Body of pancreas (tissue), 4 donors: ENCODE measurements at places on chromosomes 3 and 15. TPM values are rescaled to one million over a fixed set of nuclear protein-coding genes. Genes with fewer than 3 reads are reported as not detected.

FSD2 gene
- total RNA-seq: 0.26 TPM

CYP8B1 gene
- not detected for total RNA-seq

CLDN18 gene
- total RNA-seq: 10.1 TPM

- no peaks in the 10 kb centered on the region for H3K36me3 ChIP-seq
- peaks cover 30% of the 10 kb centered on the region for H3K4me1 ChIP-seq
- peak; percentile 48 for DNase-seq
- no peak overlapping the region for H3K4me3 ChIP-seq
- peak overlapping the region; percentile 30 for H3K27ac ChIP-seq
- no peaks in the 10 kb centered on the region for H3K27me3 ChIP-seq
Observed at GRCh38 chr15:32872621-32873283, 154.9 kb downstream of the GREM1 start.

DNA sequence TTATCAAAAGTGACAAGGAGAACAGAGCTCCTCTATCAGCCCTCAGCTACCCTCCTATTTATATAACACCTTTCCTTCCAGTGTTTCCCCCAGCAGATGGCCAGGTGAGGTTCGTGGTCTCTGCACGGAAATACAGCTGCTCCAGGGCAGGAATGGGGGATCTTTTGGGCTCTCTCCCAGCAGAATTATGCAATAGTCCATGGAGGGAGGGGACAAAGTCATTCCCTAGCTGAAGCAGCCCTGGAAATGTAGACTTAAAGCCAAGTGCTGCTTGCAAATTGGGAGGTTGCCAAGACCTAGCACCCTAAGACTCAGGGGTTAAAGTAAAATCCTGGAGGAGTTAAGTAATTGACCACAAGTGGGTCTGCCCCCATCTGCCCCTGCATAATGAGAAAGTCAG, 256.3 kb downstream of the LRTM1 start:
- H3K27me3 ChIP-seq: no peaks in the 10 kb centered on the region
- no peak for DNase-seq
- H3K4me3 ChIP-seq: no peak overlapping the region
- H3K36me3 ChIP-seq: no peaks in the 10 kb centered on the region
- no peaks in the 10 kb centered on the region for H3K4me1 ChIP-seq

DNA sequence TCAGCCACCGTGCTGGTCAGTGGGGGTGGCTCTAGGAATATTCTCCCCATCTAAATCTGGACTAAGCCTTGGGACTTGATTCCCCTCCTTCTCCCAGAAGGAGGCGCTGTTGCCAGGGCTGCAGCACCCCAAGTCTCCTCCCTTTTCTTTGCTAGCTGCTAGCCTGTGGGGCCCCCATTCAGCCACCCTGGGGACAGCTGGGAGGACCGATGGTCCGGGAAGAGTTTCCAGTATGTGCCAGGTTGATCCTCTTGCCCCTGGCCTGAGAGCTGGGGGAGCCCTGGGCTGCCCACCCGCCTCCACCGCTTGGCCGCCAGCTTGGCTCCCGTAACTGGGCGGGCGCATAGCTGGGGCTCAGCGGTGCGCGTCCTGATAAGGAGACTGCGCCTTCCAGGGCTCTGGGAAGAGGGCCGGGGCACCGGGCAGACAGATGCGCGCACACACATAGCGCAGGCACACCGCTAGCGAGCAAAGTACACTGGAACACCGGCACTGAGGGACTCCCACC, 4.2 kb downstream of the SMAD6 start:
- H3K27me3 ChIP-seq: no peaks in the 10 kb centered on the region
- no peak overlapping the region for H3K4me3 ChIP-seq
- no peaks in the 10 kb centered on the region for H3K36me3 ChIP-seq
- DNase-seq: peak; percentile 56

GRCh38 chr3:46091046-46091445, 63.8 kb upstream of the XCR1 start:
- H3K4me1 ChIP-seq: no peaks in the 10 kb centered on the region
- H3K27ac ChIP-seq: no peak overlapping the region
- no peaks in the 10 kb centered on the region for H3K36me3 ChIP-seq
- no peak for DNase-seq
- H3K27me3 ChIP-seq: no peaks in the 10 kb centered on the region

DNA sequence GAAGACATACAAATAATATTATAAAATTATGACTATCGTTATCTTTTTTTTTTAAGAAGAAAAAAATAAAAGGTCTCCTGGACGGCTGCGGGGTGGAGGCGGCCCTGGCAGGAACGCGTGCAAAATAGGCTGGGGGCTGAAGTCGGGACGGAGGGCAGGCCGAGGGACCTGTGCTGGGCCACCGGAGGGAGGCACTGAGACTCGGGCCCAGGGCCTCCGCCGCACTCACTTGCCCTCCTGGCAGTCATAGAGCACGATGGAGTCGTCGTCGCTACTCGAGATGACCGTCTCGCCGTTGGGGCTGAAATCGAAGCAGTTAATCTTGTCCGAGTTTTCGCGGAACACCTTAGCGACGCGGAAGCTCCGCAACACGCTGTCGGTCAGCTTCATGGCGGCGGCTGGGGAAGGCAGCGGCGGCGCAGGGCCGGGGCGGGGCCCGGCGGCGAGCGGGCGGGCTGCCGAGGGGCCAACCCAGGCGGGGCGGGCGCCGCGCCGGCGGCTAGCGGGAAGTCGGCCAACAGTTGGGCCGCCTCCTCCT, 408 bp downstream of the WDR82 start:
- H3K36me3 ChIP-seq: no peaks in the 10 kb centered on the region
- peak; percentile 65 for DNase-seq
- H3K4me3 ChIP-seq: peak overlapping the region; percentile 85
- H3K4me1 ChIP-seq: peaks cover 67% of the 10 kb centered on the region
- H3K27me3 ChIP-seq: no peaks in the 10 kb centered on the region

DNA sequence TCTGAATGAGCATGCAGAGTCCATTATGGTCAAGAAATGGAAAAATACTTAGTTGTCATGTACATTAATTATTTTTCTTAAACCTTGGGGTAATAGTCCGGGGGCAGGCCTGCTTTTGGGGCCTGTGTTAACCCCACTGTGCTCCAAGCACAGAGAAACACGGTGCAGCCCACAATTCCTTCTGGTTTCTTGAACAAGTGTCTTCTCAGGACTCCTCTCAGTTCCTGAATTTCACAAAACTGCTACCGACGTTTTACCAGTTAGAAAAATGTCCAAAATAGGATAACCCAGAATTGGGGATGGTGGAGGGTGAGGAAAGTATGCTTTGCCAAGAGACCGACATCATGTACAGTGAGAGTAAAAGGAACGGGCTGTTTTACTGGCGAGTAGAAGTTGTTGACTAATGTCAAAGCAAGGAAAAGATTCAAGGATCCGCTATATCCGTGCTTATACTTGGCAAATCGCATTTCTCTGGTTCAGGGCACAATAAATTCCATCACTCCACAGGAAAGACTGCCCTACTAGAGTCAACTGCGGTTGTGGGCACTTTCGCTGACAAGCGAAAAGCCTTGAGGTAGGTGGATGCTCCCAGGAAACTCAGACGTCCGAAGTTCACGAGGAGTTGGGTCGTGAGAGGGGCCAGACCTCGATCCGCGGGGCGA, 495 bp upstream of the NXPE3 start:
- peaks cover 11% of the 10 kb centered on the region for H3K4me1 ChIP-seq
- H3K36me3 ChIP-seq: no peaks in the 10 kb centered on the region
- no peak for DNase-seq
- no peaks in the 10 kb centered on the region for H3K27me3 ChIP-seq

- DNase-seq: no peak
- H3K4me1 ChIP-seq: no peaks in the 10 kb centered on the region
- no peaks in the 10 kb centered on the region for H3K36me3 ChIP-seq
- no peaks in the 10 kb centered on the region for H3K27me3 ChIP-seq
- no peak overlapping the region for H3K4me3 ChIP-seq
- H3K27ac ChIP-seq: no peak overlapping the region
Observed at GRCh38 chr3:159866201-159866746, 122.4 kb upstream of the IL12A start.

GRCh38 chr3:108133858-108134554, 43.2 kb upstream of the CD47 start:
- no peak overlapping the region for H3K27ac ChIP-seq
- no peaks in the 10 kb centered on the region for H3K27me3 ChIP-seq
- H3K4me3 ChIP-seq: no peak overlapping the region
- H3K36me3 ChIP-seq: no peaks in the 10 kb centered on the region

DNA sequence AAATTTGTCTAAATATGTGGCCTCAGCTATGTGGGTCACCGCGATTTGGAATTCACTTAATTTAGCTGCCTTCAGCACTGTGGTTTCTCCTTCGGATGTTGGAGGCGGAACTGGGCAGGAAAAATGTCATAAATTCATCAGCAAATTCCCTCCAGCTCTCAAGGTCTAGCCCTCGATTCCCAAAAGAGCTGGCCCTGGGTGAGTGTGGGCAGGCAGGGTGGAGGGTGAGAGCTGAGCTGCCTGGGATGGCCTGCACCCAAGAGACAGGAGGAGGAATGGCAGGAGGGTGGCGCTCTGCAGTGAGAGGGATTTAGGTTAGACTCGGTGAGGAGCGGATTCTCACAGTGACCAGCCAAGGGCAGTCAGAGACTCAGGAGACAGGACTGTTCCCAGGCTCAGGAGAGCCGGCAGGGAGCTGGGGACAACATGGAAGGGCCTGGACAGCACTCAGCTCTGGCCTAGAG, 57.1 kb downstream of the FEM1B start:
- peak; percentile 26 for DNase-seq
- H3K4me3 ChIP-seq: no peak overlapping the region
- no peaks in the 10 kb centered on the region for H3K27me3 ChIP-seq
- peak overlapping the region; percentile 66 for H3K27ac ChIP-seq
- peaks cover 23% of the 10 kb centered on the region for H3K4me1 ChIP-seq

DNA sequence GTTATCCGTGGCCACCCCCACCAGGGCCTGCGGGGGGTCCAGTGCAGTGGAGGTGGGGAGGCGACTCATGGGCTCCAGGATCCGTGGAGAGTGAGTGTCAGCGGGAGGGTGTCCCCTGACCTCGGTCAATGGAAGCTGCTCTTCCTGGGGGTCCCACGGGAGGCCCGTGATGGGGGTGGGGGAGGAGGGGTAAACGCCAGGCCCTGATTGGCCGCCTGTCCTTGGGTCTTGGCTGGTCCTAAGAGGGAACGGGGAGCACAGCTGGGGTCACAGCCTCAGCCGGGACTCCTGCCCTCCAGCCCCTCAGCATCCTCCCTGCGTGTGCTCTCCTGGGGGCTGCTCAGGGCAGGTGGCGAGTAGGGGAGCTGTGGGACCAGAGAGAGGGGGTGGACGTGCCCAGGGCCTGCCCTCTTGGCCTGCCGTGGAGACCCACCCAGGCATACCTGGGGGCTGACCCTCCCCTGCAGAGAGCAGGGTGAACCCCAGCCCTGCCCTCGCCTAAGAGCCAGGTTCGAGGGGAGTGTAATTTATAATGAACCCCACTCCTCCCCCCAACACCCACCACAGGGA, 184.6 kb downstream of the GOLGA6L6 start:
- H3K4me3 ChIP-seq: no peak overlapping the region
- H3K36me3 ChIP-seq: no peaks in the 10 kb centered on the region
- no peak overlapping the region for H3K27ac ChIP-seq
- H3K4me1 ChIP-seq: no peaks in the 10 kb centered on the region
- peak; percentile 5 for DNase-seq

DNA sequence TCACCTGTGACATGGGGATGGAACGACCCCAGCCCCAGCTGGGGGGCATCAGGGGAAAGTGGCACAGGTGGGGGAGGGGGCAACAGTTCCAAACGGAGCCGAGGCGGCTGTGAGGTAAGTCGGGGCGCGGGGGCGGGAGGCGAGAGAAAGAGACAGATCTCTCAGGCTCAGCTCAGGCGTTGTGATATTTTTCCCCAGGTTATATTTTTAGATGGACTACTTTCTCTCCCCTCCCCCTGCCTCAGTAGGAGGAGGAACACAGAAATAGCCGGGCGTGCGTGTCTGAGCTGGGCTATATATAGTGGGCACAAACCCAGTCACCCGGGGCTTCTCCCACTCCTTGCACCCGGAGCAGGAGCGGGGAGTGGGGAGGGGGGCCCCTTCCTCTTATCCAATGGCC, 91.0 kb upstream of the LINGO1 start:
- DNase-seq: no peak
- no peak overlapping the region for H3K4me3 ChIP-seq
- no peak overlapping the region for H3K27ac ChIP-seq
- no peaks in the 10 kb centered on the region for H3K27me3 ChIP-seq
- H3K4me1 ChIP-seq: no peaks in the 10 kb centered on the region

GRCh38 chr3:22684739-22685138, 518.4 kb upstream of the UBE2E2 start:
- no peak overlapping the region for H3K27ac ChIP-seq
- no peaks in the 10 kb centered on the region for H3K4me1 ChIP-seq
- no peaks in the 10 kb centered on the region for H3K36me3 ChIP-seq
- no peak for DNase-seq
- no peaks in the 10 kb centered on the region for H3K27me3 ChIP-seq
- H3K4me3 ChIP-seq: no peak overlapping the region

DNA sequence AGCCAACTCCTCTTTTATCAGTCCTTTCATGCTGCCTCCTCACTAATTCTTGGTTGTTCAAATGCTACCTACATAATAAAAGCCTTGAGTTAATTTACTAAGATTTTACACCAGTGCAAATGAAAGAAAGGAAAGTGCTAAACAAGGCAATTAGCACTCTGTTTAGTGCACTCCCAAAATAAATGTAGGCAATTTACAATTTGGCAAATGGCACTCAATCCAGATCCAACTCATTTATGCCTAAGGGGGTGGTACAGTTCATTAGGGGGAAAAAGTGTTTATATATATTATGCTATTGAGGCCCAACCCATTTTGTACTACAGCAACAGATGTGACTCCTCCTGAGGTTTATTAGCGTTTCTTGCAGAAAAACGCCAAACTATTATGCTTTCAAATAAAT, 370.1 kb downstream of the NR2F2 start:
- no peak overlapping the region for H3K27ac ChIP-seq
- H3K4me1 ChIP-seq: no peaks in the 10 kb centered on the region
- H3K4me3 ChIP-seq: no peak overlapping the region
- H3K36me3 ChIP-seq: no peaks in the 10 kb centered on the region

- no peak overlapping the region for H3K27ac ChIP-seq
- H3K36me3 ChIP-seq: no peaks in the 10 kb centered on the region
- H3K4me3 ChIP-seq: no peak overlapping the region
- peaks cover 14% of the 10 kb centered on the region for H3K4me1 ChIP-seq
- DNase-seq: no peak
- H3K27me3 ChIP-seq: no peaks in the 10 kb centered on the region
Observed at GRCh38 chr3:194178669-194179068, 42.7 kb downstream of the HES1 start.

GRCh38 chr3:101675709-101676215, 1.2 kb downstream of the ZBTB11 start:
- peaks cover 3% of the 10 kb centered on the region for H3K36me3 ChIP-seq
- no peaks in the 10 kb centered on the region for H3K27me3 ChIP-seq
- H3K4me1 ChIP-seq: peaks cover 20% of the 10 kb centered on the region
- peak overlapping the region; percentile 95 for H3K27ac ChIP-seq
